ENCODE measurements at places on chromosomes 16 and 17.

- H3K4me1 ChIP-seq = no peaks in the 10 kb centered on the region
- H3K36me3 ChIP-seq = no peaks in the 10 kb centered on the region
- no peak overlapping the region for H3K4me3 ChIP-seq
- DNase-seq = no peak
- no peaks in the 10 kb centered on the region for H3K27me3 ChIP-seq
Observed at GRCh38 chr17:13176436-13176835, 158.6 kb upstream of the ELAC2 start.

- H3K27me3 ChIP-seq = no peaks in the 10 kb centered on the region
- no peak overlapping the region for H3K27ac ChIP-seq
- H3K36me3 ChIP-seq = no peaks in the 10 kb centered on the region
Observed at GRCh38 chr16:9297437-9298113, 206.1 kb downstream of the HAPSTR1 start.

- no peaks in the 10 kb centered on the region for H3K27me3 ChIP-seq
- no peak overlapping the region for H3K4me3 ChIP-seq
- DNase-seq = no peak
- H3K36me3 ChIP-seq = no peaks in the 10 kb centered on the region
Observed at GRCh38 chr17:51627779-51628178, 367.4 kb downstream of the UTP18 start.

- no peak overlapping the region for H3K4me3 ChIP-seq
- peaks cover 8% of the 10 kb centered on the region for H3K4me1 ChIP-seq
- H3K27ac ChIP-seq = no peak overlapping the region
Observed at GRCh38 chr16:49596648-49597291, 223.2 kb downstream of the C16orf78 start.

DNA sequence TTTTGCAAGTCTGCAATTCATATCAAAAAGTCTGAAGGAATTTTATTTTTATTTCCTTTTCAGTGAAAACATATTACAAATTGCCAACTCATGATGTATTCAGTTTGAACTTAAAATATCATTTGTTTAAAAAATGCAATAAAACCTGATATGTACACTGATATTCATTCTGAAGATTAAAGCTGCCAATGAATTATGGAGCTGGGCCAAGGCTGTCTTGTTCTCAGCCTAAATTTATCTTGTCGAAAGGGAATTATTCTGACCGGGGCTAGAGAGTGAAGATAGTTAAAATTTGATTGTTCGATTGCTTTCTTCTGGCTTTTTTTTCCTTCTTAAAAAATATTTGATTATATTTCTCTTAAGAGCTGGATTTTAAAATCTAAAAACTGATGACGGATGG is 54.0 kb upstream of the RBFOX1 start:
- H3K36me3 ChIP-seq = no peaks in the 10 kb centered on the region
- H3K4me1 ChIP-seq = no peaks in the 10 kb centered on the region
- no peak overlapping the region for H3K4me3 ChIP-seq
- H3K27me3 ChIP-seq = no peaks in the 10 kb centered on the region

DNA sequence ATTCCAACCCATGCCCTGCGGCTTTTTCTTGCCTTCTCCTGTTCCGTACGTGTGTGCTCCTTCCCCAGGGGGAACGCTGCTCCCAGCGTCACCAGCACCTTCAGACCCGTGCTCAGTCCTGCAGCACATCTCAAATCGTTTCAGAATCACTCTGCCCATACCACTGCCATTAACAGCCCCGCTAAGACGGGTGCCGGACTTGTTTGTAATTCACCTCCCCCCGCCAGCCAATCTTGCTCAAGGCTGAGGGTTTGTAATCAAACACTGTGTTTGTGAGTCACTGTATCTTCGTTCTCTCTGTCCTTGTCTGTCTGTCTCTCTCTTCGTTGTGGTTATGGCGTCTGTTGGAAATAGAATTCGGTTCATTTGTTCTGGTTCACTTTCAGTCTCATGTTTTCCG is 17.3 kb downstream of the CARD14 start:
- no peaks in the 10 kb centered on the region for H3K4me1 ChIP-seq
- no peaks in the 10 kb centered on the region for H3K36me3 ChIP-seq
- peaks cover 13% of the 10 kb centered on the region for H3K27me3 ChIP-seq
- DNase-seq = peak; percentile 41
- no peak overlapping the region for H3K27ac ChIP-seq

Measured in astrocyte (in vitro differentiated cells and primary cell).